ENCODE measurements at places on chromosomes 12 and 14. TPM values are rescaled to one million over a fixed set of nuclear protein-coding genes. Genes with fewer than 3 reads are reported as not detected.
A peak's percentile ranks its signal among the peaks of the same experiment; 100 is the strongest.

GRCh38 chr14:75888945-75889344 lies 92.8 kb downstream of the TGFB3 start:
- no peaks in the 10 kb centered on the region for H3K36me3 ChIP-seq
- H3K27ac ChIP-seq: no peak overlapping the region
- H3K27me3 ChIP-seq: no peaks in the 10 kb centered on the region
- H3K4me1 ChIP-seq: no peaks in the 10 kb centered on the region
- H3K4me3 ChIP-seq: no peak overlapping the region
- DNase-seq: no peak

GRCh38 chr14:68527329-68527851 lies 265.5 kb downstream of the ZFP36L1 start:
- no peaks in the 10 kb centered on the region for H3K36me3 ChIP-seq
- H3K4me1 ChIP-seq: no peaks in the 10 kb centered on the region
- H3K27me3 ChIP-seq: no peaks in the 10 kb centered on the region
- no peak for DNase-seq

DNA sequence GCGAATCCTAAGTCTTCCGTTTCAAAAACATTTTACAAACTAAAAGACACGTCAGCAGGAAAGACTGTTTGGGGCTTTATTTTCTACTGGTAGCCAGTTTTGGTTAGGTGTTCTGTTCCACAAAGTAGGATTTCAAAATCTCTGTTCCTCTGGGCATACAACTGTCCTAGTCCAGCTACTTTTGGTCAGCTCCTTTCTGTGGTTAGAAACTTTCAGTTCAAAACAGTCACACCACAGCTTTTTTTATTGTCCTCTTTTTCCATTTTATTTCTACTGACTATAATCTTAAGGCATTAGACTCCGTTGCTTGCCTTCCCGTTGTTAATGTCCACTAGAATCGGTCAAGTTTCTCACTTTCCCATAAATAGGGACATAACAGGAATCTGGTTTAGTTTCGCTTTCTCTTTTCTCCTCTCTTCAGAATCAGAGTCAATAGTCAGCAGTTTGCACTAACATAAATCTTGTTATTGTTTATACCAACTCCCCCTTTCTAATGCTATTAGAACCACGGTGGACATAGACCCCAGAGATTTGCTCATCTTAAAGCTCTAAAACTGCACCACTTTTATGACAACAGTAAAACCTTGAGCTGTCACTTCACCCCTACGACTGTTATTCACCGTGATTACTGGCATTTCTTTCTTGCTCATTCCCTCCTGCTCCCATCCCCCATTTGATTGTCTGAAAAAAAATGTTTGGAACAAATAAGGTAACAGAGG lies 41.5 kb upstream of the NPAS3 start:
- H3K4me3 ChIP-seq: peak overlapping the region; percentile 58
- no peaks in the 10 kb centered on the region for H3K36me3 ChIP-seq
- no peaks in the 10 kb centered on the region for H3K27me3 ChIP-seq
- H3K27ac ChIP-seq: peak overlapping the region; percentile 78
- no peaks in the 10 kb centered on the region for H3K4me1 ChIP-seq

- no peaks in the 10 kb centered on the region for H3K27me3 ChIP-seq
- no peaks in the 10 kb centered on the region for H3K4me1 ChIP-seq
- H3K36me3 ChIP-seq: no peaks in the 10 kb centered on the region
- no peak for DNase-seq
Measured at GRCh38 chr14:94364037-94364436, 24.4 kb downstream of the SERPINA1 start.

- no peak for DNase-seq
- H3K4me3 ChIP-seq: no peak overlapping the region
- no peaks in the 10 kb centered on the region for H3K27me3 ChIP-seq
Measured at GRCh38 chr12:59803735-59804134, 207.9 kb downstream of the SLC16A7 start.

- no peaks in the 10 kb centered on the region for H3K36me3 ChIP-seq
- H3K4me1 ChIP-seq: no peaks in the 10 kb centered on the region
- H3K4me3 ChIP-seq: peak overlapping the region; percentile 73
- DNase-seq: peak; percentile 96
Measured at GRCh38 chr12:49366652-49367380, 446 bp upstream of the SPATS2 start.

- peaks cover 42% of the 10 kb centered on the region for H3K27me3 ChIP-seq
- DNase-seq: no peak
- H3K27ac ChIP-seq: no peak overlapping the region
- H3K4me1 ChIP-seq: peaks cover 7% of the 10 kb centered on the region
- H3K36me3 ChIP-seq: no peaks in the 10 kb centered on the region
- no peak overlapping the region for H3K4me3 ChIP-seq
Measured at GRCh38 chr12:54007538-54008259, 1.1 kb upstream of the HOXC8 start.

- H3K36me3 ChIP-seq: no peaks in the 10 kb centered on the region
- H3K4me3 ChIP-seq: peak overlapping the region; percentile 96
- H3K4me1 ChIP-seq: peaks cover 11% of the 10 kb centered on the region
Measured at GRCh38 chr12:107091989-107092641, 1.2 kb downstream of the CRY1 start.

GRCh38 chr12:62854024-62854423 lies 80.9 kb downstream of the PPM1H start:
- no peak overlapping the region for H3K4me3 ChIP-seq
- no peaks in the 10 kb centered on the region for H3K4me1 ChIP-seq
- no peak overlapping the region for H3K27ac ChIP-seq
- no peaks in the 10 kb centered on the region for H3K27me3 ChIP-seq

- no peak overlapping the region for H3K27ac ChIP-seq
- H3K4me3 ChIP-seq: no peak overlapping the region
- H3K4me1 ChIP-seq: no peaks in the 10 kb centered on the region
Measured at GRCh38 chr14:91925001-91925726, 22.3 kb downstream of the FBLN5 start.

- H3K4me3 ChIP-seq: no peak overlapping the region
- no peak for DNase-seq
- no peaks in the 10 kb centered on the region for H3K36me3 ChIP-seq
- H3K27me3 ChIP-seq: no peaks in the 10 kb centered on the region
Measured at GRCh38 chr12:98421316-98421715, 94.1 kb upstream of the TMPO start.

DNA sequence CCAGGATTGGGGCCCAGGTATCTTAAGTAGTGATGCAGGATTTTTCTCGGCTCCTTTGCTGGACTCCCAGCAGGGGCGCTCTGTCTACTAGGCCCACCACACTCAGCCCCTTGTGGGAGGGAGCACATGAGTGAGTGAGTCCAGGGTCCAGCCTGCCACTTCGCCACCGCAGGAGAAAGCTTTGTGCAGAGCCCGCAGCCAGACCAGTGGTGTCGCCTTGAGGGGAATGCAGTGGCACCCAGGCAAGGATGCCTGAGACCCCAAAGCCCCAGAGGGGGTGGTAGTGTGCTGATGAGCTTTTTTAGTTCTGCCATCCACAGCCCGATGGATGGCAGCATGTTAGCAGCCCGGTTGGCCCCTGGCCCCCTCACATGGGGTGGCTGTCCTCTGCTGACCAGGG lies 5.4 kb upstream of the MRPS35 start:
- H3K4me3 ChIP-seq: no peak overlapping the region
- H3K27me3 ChIP-seq: no peaks in the 10 kb centered on the region

DNA sequence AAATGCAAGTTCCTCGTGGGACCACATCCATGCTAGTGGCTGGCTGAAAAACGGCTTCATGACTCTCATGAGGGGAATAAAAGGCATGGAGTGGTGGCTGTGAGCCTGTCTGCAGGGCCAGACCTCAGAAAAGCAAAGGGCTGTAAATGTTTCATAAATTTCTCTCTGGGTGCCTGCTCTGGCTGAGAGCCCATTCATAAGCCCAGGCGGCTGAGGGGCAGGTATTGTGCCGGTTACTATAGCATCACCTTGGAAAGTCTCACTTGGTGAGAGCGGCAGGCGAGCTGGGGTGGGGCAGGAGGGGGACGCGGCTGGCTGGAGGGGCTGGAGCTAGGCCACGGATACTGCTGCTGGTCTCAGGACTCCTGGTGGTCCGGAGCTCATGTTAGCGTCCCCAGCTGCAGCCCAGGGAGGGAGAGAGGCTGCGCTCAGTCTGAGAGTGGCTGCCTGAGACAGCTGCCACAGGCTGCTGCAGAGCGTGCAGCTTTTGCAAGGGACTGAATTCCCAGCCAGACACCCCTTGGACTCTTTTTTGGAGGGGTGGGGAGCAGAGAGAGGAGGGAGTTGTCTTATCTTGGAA lies at the start of gene SLC17A8:
Gene SLC17A8, plus strand, starts transcription at position 431 of the 580 bp plus-strand sequence. CDS start 318 bp downstream, outside the sequence.
- H3K27me3 ChIP-seq: no peaks in the 10 kb centered on the region
- no peak within 1 kb of the TSS for H3K4me3 ChIP-seq
- H3K27ac ChIP-seq: no peak within 1 kb of the TSS
- H3K36me3 ChIP-seq: no peaks in the 10 kb centered on the region
- no peaks in the 10 kb centered on the region for H3K4me1 ChIP-seq
- no peak for DNase-seq

GRCh38 chr12:58720421-58720820 lies 199.9 kb downstream of the LRIG3 start:
- H3K27me3 ChIP-seq: no peaks in the 10 kb centered on the region
- no peak overlapping the region for H3K4me3 ChIP-seq
- no peak overlapping the region for H3K27ac ChIP-seq
- DNase-seq: no peak
- H3K36me3 ChIP-seq: no peaks in the 10 kb centered on the region

GRCh38 chr12:75960086-75960910 lies 71.3 kb downstream of the PHLDA1 start:
- DNase-seq: no peak
- no peak overlapping the region for H3K4me3 ChIP-seq
- H3K36me3 ChIP-seq: no peaks in the 10 kb centered on the region

- H3K4me3 ChIP-seq: no peak overlapping the region
- H3K27me3 ChIP-seq: no peaks in the 10 kb centered on the region
- no peaks in the 10 kb centered on the region for H3K36me3 ChIP-seq
- H3K27ac ChIP-seq: no peak overlapping the region
- no peaks in the 10 kb centered on the region for H3K4me1 ChIP-seq
- DNase-seq: no peak
Measured at GRCh38 chr14:101812071-101812470, 50.6 kb downstream of the PPP2R5C start.

GRCh38 chr12:75571656-75572205 lies 60.3 kb upstream of the KRR1 start:
- H3K27ac ChIP-seq: no peak overlapping the region
- no peaks in the 10 kb centered on the region for H3K4me1 ChIP-seq
- H3K36me3 ChIP-seq: no peaks in the 10 kb centered on the region
- no peaks in the 10 kb centered on the region for H3K27me3 ChIP-seq
- H3K4me3 ChIP-seq: no peak overlapping the region

DNA sequence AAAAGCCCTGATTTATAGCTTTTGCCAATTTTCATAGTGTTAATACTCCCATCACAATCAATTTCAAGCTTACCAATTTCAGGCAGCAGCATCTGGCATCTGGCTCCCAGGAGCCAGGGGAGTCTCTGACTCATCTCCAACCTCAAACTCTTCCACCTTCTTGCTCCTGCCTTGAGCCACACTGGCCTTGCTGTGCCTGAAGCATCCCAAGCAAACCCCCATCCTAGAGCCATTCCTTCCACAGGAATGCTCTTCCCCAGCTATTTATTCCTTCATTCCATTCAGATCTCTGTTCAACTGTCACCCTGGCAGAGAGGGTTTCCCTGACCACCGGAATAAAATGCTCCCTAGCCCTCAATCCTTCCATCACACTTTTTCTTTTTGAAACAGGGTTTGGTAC lies 13.9 kb upstream of the PPP1CC start:
- H3K4me3 ChIP-seq: no peak overlapping the region
- no peak for DNase-seq
- H3K36me3 ChIP-seq: no peaks in the 10 kb centered on the region
- H3K4me1 ChIP-seq: no peaks in the 10 kb centered on the region
- no peaks in the 10 kb centered on the region for H3K27me3 ChIP-seq

CLEC6A gene
- total RNA-seq: not detected

MANSC4 gene
- not detected for total RNA-seq

C3AR1 gene
- 4.1 TPM for total RNA-seq

DNAH10 gene
- total RNA-seq: 0.39 TPM

NRXN3 gene
- total RNA-seq: 0.23 TPM

LRTM2 gene
- total RNA-seq: not detected

AQP2 gene
- not detected for total RNA-seq

MFAP5 gene
- total RNA-seq: 0.39 TPM

COX8C gene
- total RNA-seq: not detected

MYF6 gene
- 0.18 TPM for total RNA-seq

GLT8D2 gene
- 0.44 TPM for total RNA-seq

EPYC gene
- not detected for total RNA-seq

TAS2R30 gene
- 1.2 TPM for total RNA-seq

TEX22 gene
- total RNA-seq: not detected

NUP107 gene
- 10.0 TPM for total RNA-seq

Measured in right lobe of liver (tissue), 6 donors.